ENCODE measurements at places on chromosomes 16 and 17.
A peak's percentile ranks its signal among the peaks of the same experiment; 100 is the strongest.

DNA sequence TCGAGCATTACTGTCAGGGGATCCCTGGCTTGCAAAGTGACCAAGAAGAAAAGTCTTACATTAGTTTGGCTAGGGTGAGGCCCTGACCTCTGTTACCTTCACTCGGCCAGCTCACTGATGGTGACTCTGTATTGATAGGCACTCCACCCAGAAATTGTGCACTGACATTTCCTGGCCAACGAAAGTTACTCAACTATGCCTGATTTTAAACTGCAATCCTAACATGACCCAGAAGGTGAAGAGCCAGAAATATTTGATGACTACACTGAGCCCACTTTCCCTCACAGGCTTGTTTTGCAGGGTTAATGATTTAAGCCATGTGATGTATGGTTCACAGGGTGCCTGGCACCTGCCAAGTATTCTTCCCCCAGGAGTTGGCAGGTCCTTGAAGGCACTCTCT, 208.2 kb upstream of the MAF start:
- no peak for DNase-seq

GRCh38 chr16:57994778-57995177, 5.7 kb downstream of the ZNF319 start:
- peak; percentile 70 for DNase-seq

- DNase-seq: no peak
Measured at GRCh38 chr17:50268743-50269275, 5.5 kb upstream of the TMEM92 start.

DNA sequence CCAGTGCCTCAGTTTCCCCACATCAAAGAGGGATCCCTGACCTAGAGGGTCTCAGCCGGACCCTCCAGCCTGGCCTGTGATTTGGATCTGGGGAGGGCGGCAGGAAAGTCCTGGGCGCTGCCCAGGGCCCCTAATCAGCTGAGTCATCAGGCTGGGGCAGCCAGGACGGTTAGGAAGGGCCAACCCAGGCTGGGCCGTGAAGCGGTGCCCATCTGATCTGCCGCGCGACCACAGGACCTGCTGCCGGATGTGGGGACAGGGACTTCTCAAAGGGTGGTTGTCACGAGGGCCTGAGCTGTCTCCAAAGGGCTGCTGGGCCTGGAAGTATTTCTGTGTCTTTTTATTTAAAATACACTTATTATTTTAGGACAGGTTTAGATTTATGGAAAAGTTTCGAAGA, 4.4 kb downstream of the TPSAB1 start:
- DNase-seq: no peak

DNA sequence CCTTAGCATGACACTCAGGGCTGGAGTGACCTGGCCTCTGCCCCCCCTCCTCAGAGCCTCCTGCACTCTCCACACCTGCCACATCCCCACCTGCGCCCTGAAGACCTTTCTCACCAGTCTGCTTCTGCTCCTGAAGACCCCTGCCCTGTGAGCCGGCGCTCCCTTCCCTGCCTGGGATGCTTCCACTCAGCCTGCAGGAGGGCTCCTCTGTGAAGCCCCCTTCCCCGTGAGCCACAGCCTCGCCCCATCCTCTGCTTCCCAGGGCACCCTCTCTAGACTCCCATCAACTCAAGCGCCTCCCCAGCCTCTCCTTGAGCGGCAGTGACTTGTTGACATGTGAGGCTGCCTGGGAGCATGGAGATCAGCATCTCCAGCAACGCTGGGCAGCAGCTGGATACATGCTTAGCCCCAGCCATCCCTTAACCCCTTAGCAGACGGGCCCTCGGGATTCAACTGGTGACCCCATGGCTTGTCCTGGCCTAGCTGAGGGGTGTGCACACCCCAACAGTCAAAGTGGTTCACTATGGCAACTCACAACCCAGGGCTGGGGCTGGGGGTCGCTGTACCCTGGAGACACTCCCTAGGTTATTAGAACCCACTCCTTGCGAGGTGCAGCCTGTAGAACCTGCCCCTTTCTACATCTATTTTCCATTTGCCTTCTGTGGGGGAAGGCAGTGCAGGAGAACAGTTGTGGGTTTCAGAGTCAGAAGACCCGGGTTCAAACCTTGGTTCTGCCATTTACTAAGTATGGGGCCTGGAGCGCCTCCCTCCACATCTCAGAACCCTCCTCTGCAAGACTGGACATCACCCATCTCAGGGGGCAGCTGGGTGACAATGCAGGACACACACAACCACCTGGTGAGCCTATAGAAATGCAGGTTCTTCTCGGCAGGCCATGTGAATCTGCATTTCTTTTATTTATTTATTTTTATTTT, 21.5 kb downstream of the TMEM235 start:
- DNase-seq: no peak

GRCh38 chr16:86428729-86429517, 81.4 kb upstream of the FOXF1 start:
- DNase-seq: peak; percentile 41

GRCh38 chr17:40850293-40850972, 16.6 kb downstream of the KRT12 start:
- no peak for DNase-seq

DNA sequence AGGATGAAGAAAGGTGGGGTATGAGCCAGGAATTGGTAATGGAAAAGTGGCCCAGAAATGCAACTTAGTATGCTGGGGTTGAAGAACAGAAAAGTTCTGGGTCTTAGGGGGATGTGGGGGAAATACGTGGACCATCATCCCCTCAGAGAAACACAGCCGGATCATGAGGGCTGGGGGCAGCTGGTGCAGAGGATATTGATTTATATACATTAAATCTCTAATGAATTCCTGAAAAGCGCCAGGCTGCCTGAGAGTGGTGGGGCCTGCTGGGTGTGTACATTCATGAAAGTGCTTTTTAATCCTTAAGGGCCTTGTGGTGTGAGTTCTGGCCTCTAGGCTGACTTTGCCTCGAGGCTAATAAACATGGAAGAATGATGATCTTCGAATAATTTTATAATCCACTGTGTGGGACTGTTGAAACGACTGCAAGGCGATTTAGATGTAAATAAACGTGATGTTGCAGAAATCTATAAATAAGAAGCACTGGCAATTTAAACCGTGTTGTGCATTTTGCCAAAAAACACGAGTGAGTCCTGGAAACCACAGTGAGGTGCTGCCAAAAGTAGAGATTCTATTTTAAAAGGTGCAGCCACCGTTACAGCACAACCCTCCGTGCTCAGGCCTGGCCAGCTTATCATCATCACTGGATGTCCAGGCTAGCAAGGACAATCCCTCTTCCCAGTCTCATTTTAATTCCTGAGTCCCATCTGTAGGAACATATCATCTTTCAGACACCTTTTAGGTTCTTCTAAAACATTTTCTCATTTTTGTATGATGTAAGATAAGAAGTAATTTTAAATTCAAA, 32.1 kb downstream of the PRKAR1A start:
- DNase-seq: no peak

- DNase-seq: peak; percentile 57
Measured at GRCh38 chr16:69930117-69930776, 20.9 kb upstream of the CLEC18A start.

- DNase-seq: no peak
Measured at GRCh38 chr17:72296456-72296855, 175.6 kb downstream of the SOX9 start.

DNA sequence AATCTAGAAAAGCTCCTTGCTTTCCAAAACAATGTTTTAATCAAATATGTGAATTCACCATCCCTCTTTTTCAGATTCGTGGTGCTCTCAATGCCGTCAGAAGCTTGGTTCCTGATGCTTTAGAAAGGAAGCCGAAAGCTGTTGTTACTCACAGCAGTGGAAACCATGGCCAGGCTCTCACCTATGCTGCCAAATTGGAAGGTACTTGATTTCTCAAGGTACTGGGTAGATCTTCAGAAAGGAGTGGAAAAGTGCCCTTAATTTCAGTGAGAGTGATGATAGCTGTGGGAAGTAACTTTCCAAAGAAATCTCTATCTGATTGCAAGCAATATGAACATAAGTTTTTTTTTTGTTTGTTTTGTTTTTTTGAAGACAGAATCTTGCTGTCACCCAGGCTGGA, 14.0 kb downstream of the SRR start:
- DNase-seq: no peak

DNA sequence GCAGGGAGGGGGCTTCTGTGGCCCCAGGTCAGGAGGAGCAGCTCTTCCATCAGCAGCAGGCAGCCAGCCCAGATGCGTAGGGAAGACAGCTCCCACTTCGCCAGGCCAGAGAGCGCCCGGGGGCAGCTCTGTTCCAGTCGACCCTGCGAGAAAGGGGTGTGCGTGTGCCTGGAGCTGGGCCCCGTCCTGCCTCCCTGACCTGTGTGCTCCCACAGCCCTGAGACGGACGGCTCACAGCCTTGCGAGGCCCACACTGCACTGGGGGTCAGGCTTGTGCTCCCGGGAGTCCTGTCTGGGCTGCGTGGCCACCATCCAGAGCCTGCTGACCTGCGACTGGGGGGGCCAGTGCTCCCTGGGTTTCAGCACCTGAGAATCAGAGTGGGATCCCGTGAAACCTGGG, 469 bp upstream of the MSLN start:
- no peak for DNase-seq

- DNase-seq: no peak
Measured at GRCh38 chr17:1707107-1707506, 3.1 kb downstream of the TLCD2 start.

DNA sequence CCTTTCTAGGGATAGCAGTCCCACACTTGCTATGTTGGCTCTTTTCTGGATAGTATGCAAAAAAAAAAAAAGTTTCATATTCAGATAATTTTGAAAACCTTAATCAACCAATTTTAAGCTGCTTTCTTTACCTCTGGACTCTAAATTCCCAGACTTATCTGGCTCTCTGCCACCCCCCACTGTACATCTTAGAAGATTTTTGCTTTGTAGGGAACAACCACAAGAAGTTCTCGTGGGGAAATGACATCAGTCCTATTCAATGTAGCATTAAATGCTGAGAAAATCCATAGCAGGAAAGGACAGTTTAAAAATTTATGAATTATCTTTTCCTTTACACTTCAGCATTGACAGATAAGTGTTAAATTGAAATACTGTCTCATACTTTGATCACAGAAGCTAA, 562.7 kb upstream of the HSBP1 start:
- no peak for DNase-seq

DNA sequence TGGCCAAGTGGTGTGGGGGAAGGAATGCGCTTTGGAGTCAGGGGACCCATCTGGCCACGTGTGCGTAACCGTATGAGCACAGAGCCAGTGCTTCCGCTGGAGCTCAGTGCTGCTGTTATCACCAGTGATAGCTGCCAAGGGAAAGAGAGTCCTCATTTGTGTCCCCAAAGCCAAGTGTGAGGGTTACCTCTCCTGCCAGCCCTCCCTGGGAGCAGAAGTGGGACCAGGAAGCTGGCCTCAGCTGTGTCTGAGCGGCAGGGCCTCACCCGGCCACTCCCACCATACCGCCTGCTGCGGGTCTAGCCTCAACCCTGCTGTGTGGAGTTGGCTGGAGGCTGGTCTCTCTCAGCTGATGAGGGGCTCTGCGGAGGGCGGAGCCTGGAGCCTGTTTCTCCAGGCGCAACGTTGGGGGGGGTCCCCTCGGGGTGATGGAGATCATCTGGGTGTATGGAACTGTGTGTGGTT, 44.5 kb downstream of the MEAK7 start:
- no peak for DNase-seq

- no peak for DNase-seq
Measured at GRCh38 chr17:61206922-61207321, 192.7 kb upstream of the TBX2 start.

- DNase-seq: peak; percentile 87
Measured at GRCh38 chr17:48544349-48545021, 424 bp downstream of the HOXB2 start.

GRCh38 chr16:88534638-88535190, 35.5 kb upstream of the ZC3H18 start:
- DNase-seq: peak; percentile 79

DNA sequence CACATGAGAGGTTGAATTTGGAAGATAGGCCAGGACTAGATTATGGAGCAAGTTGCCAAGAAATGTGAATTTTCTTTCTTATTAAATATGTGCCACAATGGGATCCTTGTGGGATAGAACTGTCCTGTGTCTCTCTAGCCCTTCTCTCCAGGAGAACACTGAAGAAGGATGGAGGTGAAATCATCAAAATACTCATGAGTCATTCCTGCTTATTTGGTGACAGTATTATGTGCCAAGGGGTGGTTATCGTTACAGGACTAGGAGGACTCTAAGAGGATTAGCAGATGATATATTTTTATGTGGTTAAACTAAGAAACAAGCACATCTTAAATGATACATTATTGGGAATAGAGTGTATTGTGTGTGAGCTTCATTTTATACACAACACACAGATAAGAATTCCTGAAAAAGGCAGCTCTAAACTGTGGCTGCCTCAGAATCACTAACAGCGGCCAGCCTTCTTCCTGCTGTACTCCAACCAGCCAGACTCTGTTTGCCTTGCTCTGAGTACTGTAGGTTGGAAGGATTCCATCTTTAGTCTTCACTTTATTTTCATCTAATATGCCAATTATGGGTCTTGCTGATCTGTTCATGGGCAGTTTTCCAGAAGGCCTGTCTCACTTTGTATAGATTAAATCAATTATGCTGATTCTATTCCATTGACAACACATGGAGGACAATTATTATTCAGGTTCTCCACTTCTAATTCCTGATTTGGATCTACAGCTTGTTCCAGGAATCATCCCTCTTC, 325.8 kb downstream of the ABCC12 start:
- no peak for DNase-seq

DNA sequence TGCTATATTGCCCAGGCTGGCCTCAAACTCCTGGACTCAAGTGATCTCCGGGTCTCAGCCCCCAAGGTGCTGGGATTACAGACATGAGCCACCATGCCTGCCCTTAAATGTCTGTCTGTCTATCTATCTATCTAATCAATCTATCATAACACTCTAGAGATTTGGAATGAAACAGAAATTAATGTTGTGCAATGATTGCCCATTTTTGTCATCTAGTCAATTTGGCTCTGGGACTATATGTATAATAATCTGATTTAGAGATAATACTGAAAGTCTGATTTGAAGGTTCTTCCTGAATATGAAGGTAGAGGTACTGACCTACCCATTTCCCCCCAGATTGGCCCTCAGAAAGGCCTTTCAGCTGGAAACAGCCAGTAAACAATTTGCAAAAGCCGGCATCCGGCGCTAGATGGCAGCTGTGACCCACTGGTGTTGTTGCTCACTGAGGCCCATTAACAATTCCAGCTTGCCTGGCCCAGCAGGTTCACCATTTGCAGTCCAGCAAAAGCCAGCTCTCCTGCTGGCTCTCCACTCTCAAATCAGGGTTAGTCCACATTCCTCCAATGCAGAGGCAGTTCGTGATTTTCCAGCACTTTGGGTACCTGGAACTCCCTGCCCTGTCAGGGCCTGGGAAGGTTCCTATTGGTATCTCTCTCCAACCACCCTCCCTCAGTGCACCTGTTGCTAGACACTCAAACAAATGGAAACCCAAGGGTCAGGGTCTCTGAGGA, 22.9 kb upstream of the C16orf87 start:
- peak; percentile 83 for DNase-seq

Data from left ventricle myocardium superior (tissue), 1 donor.